CD4-positive, CD25-positive, alpha-beta regulatory T cell (primary cell): ENCODE measurements at places on chromosomes 4 and X. TPM values are rescaled to one million over a fixed set of nuclear protein-coding genes. Genes with fewer than 3 reads are reported as not detected.

- peak; percentile 49 for DNase-seq
- no peaks in the 10 kb centered on the region for H3K27me3 ChIP-seq
- peak overlapping the region; percentile 90 for H3K27ac ChIP-seq
- H3K36me3 ChIP-seq, result no peaks in the 10 kb centered on the region
- H3K4me1 ChIP-seq, result peaks cover 55% of the 10 kb centered on the region
Observed at GRCh38 chr4:80183250-80184052, 13.9 kb upstream of the PRDM8 start.

DNA sequence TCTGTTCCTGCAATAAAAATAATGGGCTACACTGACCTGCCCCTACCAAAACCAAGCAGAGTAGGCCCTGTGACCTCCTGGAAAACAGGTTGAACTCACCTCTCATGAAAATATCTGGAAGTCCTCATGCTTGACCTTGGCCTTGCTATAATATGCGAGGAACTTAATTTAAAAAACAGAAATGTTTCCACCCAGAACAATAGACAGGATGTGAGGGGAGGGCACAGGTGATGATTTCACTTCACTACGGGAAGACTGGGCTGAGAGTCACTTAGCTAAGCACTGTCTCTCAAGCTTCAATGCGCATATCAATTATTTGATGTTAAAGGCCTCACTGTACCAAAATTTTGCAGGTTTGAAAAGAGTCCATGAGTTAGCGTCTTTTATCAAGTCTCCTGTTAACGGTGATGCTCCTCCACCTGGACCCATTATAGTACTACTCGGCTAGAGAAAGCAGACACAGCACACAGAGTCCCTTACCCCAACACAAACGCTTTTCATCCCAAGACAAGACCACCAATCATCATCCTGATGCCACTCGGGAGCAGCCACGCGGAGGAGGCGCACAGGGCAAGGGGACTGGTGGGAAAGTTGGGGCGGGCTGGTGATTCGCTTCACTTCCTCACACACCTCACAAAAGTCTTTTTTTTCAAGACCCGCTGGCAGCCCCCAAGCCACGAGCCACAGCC is 25.9 kb downstream of the ZNF721 start:
- peak overlapping the region; percentile 84 for H3K27ac ChIP-seq
- peak overlapping the region; percentile 87 for H3K4me3 ChIP-seq
- peak; percentile 39 for DNase-seq

DNA sequence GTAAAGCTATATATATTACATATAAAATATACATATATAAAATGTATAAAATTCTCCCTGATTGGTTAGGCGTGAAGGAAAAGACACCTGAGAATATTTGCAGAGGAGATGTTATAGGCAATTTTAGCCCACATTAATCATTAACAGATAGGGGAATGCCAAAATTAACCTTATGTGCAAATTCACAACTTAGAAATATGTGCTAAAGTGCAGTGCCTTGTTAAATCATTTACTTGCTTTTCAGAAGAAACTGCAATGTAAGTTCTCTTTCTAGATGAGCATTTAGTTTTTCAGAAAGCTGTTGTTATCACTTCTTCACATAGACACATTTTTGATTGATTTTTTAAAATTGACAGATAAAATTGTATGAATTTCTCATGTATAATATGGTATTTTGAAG is 5.6 kb downstream of the TASL start:
- peak overlapping the region; percentile 41 for H3K27ac ChIP-seq
- H3K4me3 ChIP-seq, result no peak overlapping the region
- DNase-seq, result no peak
- no peaks in the 10 kb centered on the region for H3K27me3 ChIP-seq

GRCh38 chrX:25755194-25755593 is 382.9 kb upstream of the MAGEB18 start:
- no peak for DNase-seq
- no peaks in the 10 kb centered on the region for H3K27me3 ChIP-seq
- no peaks in the 10 kb centered on the region for H3K36me3 ChIP-seq
- H3K4me1 ChIP-seq, result no peaks in the 10 kb centered on the region
- H3K27ac ChIP-seq, result no peak overlapping the region
- H3K4me3 ChIP-seq, result no peak overlapping the region

DNA sequence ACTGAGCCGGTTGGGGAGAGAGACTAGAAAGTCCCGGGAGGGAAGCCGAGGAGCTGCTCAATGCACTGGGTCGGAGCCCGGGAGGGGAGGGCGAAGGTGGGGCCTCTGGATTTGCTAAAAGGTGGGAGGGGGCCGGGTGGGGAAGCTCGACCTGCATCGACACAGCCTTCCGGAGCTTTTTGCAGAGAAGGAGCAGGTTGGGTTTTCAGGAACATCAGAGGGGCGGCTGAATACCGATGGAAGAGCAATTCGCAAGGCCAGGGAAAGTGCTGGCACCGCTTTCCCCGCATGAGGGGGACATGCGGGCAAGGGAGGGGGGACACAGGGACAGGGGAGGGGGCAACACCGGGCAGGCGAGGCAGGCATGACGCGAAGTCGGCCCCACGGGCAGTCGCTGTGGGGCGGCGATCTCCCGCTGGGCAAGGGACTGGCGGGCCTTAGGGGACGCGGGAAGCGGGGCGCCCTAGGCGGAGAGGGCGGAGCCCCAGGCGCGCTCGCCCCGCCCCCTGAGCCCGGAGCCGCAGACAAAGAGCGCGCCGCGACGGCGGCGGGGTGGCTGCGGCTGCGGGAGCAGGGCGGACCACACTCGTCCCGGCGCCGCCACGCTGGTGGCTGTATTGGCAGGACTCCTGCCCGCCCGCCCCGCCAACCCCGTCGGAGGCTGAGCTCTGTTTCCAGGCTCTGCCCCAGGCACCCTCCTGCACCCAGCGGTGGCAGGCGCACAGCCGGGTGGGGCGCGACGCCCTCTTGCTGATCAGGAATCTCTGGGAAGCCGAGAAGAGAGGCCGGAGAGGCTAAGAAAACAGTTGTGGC is 11.6 kb downstream of the PDZD4 start:
- no peak overlapping the region for H3K27ac ChIP-seq
- H3K36me3 ChIP-seq, result no peaks in the 10 kb centered on the region
- H3K4me1 ChIP-seq, result peaks cover 19% of the 10 kb centered on the region
- peak; percentile 27 for DNase-seq

The FAM13A gene
- total RNA-seq, result 38.4 TPM

The STS gene
- 1.6 TPM for total RNA-seq
